ENCODE measurements at places on chromosomes 5 and 9. TPM values are rescaled to one million over a fixed set of nuclear protein-coding genes. Genes with fewer than 3 reads are reported as not detected.

Gene KIF20A
- total RNA-seq, result 14.6 TPM

Gene CDO1
- 0.72 TPM for total RNA-seq

Gene SMIM15
- 25.6 TPM for total RNA-seq

Gene BDP1
- 10.5 TPM for total RNA-seq

Gene ACOT12
- total RNA-seq, result not detected

Gene IER5L
- 58.3 TPM for total RNA-seq

Gene S1PR3
- 144 TPM for total RNA-seq

Gene RIGI
- total RNA-seq, result 5.2 TPM

Gene RALGDS
- 30.5 TPM for total RNA-seq

Gene ELOVL7
- total RNA-seq, result 0.16 TPM

Gene GFPT2
- 57.0 TPM for total RNA-seq
